Hepatocyte (in vitro differentiated cells): ENCODE measurements at places on chromosomes 11 and 22. TPM values are rescaled to one million over a fixed set of nuclear protein-coding genes. Genes with fewer than 3 reads are reported as not detected.

The C1QTNF4 gene
- 0.32 and 0.73 TPM in 2 replicates for total RNA-seq

DNA sequence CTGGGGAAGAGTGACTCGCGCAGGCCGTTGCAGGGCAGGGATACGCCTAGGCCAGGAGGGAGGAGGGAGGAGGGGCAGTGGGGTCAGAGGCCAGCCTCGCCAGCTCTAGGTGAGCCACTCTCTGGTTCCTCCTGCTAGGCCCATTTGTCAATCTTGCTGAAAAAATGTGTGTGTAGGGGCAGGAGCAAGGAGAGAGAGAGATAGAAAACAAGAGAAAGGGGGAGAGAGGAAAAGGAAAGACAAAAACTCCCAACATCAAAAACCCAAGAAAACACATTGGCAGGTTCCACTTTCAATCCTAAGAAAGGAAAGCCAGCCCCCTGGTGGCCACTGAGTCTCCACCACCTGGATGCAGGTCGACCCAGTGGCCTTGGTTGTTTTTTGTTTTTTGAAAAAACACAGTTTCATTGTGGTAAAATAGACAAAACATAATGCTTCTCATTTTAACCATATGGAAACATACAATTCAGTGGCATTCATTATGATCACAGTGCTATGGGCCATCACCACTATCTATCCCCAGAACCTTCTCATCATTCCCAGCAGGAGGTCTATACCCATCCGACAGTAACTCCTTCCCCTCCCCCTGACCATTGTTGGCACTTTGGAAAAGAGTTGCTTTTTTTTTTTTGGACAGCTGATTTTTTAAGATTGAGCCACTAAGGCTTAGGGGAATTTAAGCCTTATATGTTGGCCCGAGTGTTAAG is 10.9 kb downstream of the OMP start:
- peak; percentile 67 for DNase-seq

- DNase-seq: peak; percentile 22
Observed at GRCh38 chr11:86395061-86395551, 20.4 kb downstream of the CCDC81 start.

DNA sequence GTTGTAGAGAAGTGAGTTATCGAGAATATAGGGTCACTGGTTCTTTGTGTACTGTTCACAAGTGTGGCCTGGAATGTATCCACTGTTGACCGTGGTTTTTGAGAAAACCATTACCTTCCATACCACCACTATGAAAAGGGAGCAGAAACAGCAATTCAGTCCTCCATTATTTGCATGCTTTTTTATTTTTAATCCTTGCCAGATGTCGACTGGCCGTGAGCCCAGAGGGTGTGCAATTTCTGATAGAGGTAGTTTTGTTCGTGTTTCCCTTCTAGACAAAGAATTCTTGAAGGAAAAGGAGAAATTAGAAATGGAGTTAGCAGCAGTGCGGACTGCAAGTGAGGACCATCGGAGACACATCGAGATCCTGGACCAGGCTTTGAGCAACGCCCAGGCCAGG is 81.7 kb downstream of the AMOTL1 start:
- DNase-seq: no peak

- DNase-seq: no peak
Observed at GRCh38 chr11:131855320-131855719, 484.9 kb downstream of the NTM start.

The PLCB3 gene
- 21.1 and 23.5 TPM in 2 replicates for total RNA-seq

DNA sequence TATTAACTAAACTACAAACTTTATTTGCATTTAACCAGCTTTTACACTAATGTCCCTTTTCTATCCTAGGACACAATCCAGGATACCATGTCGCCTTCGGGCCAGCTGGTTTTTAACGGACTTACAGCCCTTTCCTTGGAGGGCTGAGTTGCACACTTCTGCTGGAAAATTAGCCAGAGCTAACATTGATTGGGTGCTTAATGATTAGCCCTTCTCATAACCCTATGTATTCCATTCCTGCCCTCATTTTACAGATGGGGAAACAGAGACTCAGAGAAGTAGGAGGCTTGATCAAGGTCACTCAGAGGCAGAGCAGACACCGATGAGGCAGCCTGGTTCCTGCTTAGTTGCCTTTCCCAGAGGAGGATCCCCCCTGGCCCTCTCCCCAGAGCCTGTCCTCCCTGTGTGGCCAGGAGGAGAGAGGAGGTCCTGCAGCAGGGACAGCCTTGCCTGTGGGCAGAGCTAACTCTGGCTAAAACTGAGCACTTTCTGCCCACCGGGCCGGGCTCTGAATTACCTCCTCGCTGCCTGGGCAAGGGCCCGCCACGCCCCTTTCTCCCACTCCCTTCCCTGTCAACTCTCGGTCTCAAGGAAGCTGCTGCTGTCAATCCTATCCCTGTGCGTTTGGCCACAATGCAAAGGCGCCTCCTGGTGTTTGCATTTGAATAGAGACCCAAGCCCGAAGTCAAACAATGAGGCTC is 59.6 kb upstream of the PAX6 start:
- peak; percentile 73 for DNase-seq

GRCh38 chr11:118988280-118988679 is 9.7 kb upstream of the CENATAC start:
- no peak for DNase-seq

- no peak for DNase-seq
Observed at GRCh38 chr11:71282581-71283351, 30.4 kb upstream of the SHANK2 start.

GRCh38 chr22:26580240-26580962 is 9.5 kb downstream of the TPST2 start:
- DNase-seq: no peak

The OOSP2 gene
- not detected in 2 replicates for total RNA-seq

The GGA1 gene
- 25.5 and 30.2 TPM in 2 replicates for total RNA-seq

The TRAF6 gene
- 12.7 and 13.4 TPM in 2 replicates for total RNA-seq

DNA sequence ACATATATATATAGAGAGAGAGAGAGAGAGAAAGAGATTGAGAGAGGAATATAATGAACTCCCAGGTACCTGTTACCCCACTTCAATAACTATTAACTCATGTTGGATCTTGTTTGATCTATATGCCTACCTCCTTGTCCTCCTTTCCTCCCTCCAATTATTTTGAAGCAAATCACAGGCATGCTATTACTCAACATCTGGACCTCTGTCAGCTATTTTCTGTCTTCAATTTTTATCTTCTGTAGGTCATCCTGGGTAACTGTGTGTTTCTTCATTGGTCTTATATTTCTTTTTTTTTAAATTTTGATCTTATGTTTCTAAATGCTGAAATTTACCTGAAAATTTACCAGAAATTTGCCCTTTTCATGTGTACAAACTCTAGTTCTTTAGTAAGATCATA is 24.8 kb downstream of the UVRAG start:
- DNase-seq: no peak

DNA sequence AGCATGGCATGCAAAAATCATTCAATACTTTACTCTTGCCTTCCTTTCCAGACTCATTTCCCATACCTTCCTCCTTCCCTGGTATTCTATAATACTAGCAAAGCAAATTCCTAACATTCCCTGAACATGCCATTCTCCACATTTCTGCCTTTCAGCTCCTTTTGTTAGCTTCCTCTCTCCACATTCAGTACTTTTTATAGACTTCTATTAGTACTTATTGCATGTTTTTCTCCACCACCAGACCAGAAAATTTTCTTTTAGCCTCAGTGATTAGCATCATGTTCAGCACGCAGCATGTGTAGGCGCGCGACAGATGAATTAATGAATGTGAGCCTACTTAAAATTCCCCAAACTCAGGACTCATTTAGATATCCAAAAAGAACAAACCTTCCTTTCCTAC is 935.3 kb downstream of the DLG2 start:
- DNase-seq: no peak

GRCh38 chr11:97702951-97703350 is 1313.1 kb downstream of the JRKL start:
- no peak for DNase-seq

The SVIP gene
- total RNA-seq: 13.2 and 13.4 TPM in 2 replicates

DNA sequence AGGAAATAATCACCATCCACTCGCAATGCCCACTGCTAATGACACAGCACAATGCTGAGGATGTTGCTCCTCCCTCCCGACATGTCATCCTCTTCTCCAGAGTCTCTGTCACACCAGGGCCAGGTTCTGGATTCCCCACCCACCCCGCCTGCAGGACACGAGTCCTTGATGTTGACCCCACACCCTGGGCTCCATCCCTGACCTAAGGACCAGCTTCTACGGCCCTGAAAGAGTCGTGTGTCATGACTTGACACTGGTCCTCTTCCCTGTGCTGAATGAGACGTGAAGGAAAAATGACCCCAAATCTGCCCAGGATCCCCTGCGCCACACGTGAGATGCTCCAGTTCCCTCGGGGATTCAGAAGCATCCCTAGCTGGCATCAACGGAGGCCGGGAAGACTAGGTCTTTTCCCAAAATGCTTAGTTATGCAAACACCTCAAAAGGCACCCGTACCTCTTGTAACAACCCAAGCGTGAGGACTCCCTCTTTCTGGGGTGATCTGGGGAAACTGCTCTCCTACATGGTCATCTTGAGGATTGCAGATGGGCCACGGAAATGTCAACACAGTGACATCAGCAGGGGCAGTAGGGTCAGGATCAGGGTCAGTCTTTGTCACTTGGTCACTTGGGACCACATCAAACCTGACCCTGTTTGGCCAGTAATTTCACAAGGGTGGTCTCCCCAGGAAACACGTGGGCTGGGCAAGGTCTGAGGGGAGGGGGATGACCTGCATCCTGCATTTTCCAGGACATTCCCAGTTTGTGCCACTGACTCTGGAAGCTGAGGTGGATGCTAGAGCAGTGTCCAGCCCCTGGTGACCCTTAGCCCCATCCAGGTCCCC is 42.0 kb downstream of the IGLL5 start:
- no peak for DNase-seq

DNA sequence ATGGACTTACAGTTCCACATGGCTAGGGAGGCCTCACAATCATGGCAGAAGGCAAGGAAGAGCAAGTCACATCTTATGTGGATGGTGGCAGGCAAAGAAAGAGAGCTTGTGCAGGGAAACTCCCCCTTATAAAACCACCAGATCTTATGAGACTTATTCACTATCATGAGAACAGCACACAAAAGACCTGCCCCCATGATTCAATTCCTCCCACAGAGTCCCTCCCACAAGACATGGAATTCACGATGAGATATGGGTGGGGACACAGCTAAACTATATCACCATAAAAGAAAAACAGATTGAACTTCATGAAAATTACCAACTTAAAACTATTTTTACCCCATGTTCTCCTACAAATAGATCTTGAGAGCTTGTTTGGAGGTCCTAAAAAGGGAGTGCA is 19.6 kb downstream of the ENTHD1 start:
- DNase-seq: no peak

DNA sequence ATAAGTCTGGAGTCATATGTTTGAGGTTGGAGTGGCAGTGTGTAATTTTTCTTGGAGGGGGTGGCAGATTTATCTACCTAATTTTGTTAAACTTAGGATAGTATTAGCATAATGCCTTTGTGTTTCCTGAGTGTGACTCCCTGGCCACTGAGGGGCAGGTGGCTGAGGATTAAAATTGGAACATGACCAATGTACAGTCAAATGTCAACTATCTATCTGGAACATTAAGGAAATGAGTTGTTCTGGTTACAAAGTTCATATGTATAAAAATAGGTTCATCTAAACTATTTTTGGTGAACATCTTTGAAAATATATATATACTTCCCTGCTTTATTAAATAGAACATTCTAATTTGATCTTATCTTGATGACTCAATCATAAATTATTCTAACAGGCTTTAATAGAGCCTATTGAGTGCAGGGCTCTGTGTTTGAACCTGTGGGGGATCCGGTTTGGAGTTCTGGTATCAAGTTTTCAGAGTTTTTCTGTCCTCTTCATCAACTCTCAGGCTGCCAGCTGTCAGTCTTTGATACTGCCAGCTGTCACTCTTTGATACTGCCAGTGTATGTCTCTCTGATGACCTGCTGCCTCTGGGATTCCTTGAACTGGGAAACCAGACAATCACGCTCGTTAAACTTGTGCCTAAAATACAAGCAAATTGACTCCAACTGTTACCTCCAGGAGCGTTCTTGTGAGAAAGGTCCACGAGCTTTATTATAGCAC is 309.6 kb downstream of the METTL15 start:
- DNase-seq: no peak

- peak; percentile 46 for DNase-seq
Observed at GRCh38 chr11:56948991-56949515, 39.7 kb upstream of the OR5AK2 start.

DNA sequence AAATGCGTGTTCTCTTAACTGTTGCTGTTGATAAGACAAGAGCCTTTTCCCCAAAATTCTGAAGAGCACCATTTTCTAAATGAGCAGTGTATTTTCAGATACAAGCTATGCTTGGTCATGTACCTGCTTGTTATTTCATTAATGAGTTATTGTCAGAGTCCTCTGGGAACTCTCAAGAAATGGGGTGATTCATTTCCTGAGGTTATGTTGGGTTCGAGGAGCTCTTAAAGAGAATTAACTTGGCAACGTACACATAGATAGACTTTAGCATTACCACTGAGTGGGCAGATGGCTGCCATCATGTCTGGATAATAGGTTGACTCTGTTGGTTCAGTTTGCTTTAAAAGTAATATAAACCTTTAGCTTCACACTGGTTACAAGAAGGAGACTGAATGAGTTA is 87.9 kb upstream of the SORL1-AS1 start:
- no peak for DNase-seq

- no peak for DNase-seq
Observed at GRCh38 chr22:30825711-30826505, 131.2 kb downstream of the OSBP2 start.

DNA sequence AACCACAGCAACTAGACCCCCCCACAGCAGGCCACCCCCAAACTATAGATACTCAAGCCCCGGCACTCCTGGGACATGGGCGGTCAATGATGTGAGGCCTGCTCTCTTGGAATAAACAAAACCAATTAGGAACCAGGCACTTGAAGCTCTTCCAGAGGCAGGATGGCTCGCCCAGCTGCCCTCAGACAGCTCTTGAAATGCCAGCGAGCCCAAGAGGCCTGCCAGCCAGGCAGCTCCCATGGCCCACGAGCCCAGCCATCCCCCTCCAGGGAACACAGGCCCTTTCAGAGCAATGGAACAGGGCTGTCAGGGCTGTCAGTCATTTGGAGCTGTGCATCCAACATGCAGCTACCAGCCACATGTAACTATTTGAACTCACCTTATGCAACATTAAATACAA is 34.0 kb upstream of the TFIP11 start:
- no peak for DNase-seq

The OR52R1 gene
- total RNA-seq: not detected in 2 replicates
